ENCODE measurements at places on chromosomes 6 and 20.

DNA sequence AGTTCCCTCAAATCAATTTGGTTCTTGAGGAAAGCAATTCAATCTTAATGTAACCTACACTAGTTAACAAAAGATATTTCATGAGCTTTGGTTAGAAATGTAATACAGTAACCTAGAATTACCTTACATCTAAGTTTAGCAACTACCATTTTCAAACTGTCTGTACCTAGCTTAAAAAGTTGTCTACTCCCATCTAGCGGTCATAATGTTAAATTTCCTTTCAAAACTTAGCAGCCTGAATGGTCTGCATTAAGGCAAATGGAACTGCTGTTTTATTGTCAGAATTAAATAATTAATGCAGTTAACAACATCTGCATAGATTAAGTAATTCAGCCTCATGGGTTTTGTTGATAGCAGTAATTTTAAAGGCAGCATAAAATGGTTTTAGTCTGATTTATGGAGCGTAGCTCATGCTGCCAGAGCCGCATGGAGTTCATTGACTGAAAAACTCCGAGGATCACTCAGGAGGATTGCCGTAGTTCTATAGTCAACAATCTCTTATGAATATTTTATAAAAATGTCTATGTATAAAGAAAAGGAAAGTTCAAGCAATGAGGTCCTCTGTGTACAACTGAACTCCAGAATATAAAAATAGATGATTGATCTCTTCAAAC, 485.4 kb upstream of the MANEA start:
- no peaks in the 10 kb centered on the region for H3K27me3 ChIP-seq
- no peak overlapping the region for H3K4me3 ChIP-seq

- no peak for DNase-seq
- no peaks in the 10 kb centered on the region for H3K36me3 ChIP-seq
- H3K4me1 ChIP-seq, result no peaks in the 10 kb centered on the region
- H3K4me3 ChIP-seq, result no peak overlapping the region
Observed at GRCh38 chr6:168394606-168395005, 46.4 kb upstream of the SMOC2 start.

GRCh38 chr20:6588296-6588695, 179.2 kb upstream of the BMP2 start:
- H3K27ac ChIP-seq, result no peak overlapping the region
- H3K27me3 ChIP-seq, result no peaks in the 10 kb centered on the region
- no peak overlapping the region for H3K4me3 ChIP-seq
- H3K4me1 ChIP-seq, result peaks cover 5% of the 10 kb centered on the region

DNA sequence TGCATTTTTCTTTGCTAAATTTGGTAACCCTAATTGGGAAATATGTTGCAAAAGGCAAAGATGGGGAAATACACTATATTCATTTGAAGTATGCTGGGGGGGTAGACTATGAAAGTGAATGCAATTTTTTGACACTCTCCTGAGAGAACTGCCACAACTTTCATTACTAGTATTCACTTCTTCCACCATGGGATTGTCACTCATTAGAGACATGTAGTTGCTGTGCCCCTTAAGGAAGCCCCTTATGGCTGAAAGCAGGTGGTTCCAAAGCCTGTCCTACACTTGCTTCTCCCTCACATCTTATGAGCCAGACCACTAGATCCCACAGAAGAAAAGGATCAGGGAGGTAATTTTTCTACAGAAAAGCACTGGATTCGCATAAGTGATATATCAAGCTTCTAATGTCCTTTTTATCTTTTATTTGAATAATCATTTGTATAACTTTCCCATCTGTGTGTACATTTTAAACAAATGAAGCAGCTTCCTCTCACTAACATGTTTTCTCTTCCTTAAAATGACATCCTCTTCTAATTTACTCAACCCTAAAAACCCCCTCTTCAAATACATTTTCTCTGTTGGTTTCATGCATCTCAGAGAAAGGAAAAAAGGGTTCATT, 83.8 kb downstream of the GCLC start:
- H3K4me1 ChIP-seq, result no peaks in the 10 kb centered on the region
- no peak for DNase-seq
- H3K4me3 ChIP-seq, result no peak overlapping the region
- no peak overlapping the region for H3K27ac ChIP-seq
- H3K27me3 ChIP-seq, result peaks cover 4% of the 10 kb centered on the region

DNA sequence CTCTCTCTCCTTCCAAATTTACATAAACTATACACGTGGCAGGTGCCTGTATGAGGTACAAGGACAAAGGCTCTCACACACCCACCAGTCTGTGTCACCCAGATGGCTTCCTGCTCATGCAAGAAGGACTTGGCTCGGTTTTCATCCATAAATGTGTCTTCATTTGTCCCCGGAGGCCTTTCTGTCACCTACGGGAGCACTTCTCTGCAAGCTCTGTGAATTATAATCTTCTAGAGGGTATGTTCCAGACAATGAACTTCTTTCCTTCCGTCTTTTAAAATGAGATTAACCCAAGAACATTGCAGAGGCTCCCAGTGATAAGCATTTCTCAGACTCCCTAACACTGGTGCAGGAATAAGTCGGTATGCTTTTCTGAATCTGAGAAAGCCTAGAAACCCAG, 123.6 kb downstream of the PTPRT start:
- no peaks in the 10 kb centered on the region for H3K4me1 ChIP-seq
- DNase-seq, result no peak
- no peaks in the 10 kb centered on the region for H3K36me3 ChIP-seq
- H3K27me3 ChIP-seq, result no peaks in the 10 kb centered on the region
- H3K4me3 ChIP-seq, result no peak overlapping the region
- H3K27ac ChIP-seq, result no peak overlapping the region

All from fibroblast of lung (primary cell).